ENCODE measurements at places on chromosomes 11 and 22.

- no peak for DNase-seq
These were observed 9.8 kb upstream of the TSSC4 start for GRCh38 chr11:2390725-2391151.

GRCh38 chr11:1381793-1382425, 7.8 kb upstream of the BRSK2 start:
- no peak for DNase-seq

DNA sequence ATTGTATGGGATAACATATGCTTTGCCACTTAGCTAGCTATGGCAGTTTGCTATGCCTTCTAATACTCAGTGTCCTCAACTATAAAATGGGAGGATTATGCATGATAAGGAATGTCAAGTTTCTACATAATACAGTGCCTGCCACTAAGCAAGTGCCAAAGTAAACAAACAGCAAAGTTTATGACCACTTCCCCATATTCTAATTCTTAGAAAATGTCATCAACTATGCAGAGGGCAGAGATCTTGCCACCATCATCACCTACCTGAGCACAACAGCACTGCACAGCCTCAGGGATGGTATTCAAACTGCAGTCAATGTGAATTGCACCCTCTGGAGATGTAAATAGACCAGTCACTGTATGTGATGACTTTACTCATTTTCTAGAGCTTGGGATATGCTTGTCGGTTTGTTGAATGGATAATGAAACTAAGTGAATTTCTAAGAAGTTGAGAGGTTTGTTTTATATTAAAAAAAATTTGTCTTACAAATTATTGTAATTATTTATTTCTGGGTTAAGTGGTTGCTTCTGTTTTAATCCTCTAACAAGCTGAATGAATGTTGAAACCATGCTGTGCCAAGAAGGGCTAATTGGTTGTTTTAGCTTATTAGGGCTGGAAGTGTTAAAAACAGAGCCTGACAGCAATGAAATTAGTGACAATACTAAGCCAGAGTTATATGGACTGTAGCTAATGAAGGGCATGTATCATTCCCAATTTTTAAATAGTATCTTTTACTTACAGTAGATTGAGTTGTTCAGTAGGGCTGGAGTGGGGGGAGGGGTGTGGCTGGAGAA, 398.4 kb downstream of the CNTN5 start:
- DNase-seq, result no peak

GRCh38 chr11:125086633-125087296, 23.7 kb downstream of the SLC37A2 start:
- no peak for DNase-seq

DNA sequence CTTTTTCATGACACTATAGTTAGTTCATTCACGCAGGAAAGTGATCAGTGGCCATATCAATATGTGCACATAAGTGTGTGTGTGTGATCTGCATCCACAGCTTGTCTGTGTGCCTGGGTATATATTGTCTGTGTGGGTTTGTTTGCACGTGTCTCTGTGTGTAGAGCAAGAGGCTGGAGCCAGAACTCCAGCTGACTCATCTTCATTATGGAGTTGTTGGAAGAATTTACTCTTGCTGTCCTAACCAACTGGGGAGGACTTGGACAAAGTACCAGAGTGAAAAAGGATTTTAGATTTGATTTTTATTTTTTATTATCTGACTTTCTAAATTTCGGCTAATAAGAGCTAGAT, 63.9 kb downstream of the TP53I11 start:
- DNase-seq, result no peak

All from AML-193 (cell line).